ENCODE measurements at places on chromosomes 12 and 14. TPM values are rescaled to one million over a fixed set of nuclear protein-coding genes. Genes with fewer than 3 reads are reported as not detected.
A peak's percentile ranks its signal among the peaks of the same experiment; 100 is the strongest.

- H3K27me3 ChIP-seq = no peaks in the 10 kb centered on the region
- no peak overlapping the region for H3K27ac ChIP-seq
- no peaks in the 10 kb centered on the region for H3K36me3 ChIP-seq
- DNase-seq = no peak
- no peak overlapping the region for H3K4me3 ChIP-seq
Measured at GRCh38 chr14:89128311-89129026, 288.6 kb downstream of the FOXN3 start.

DNA sequence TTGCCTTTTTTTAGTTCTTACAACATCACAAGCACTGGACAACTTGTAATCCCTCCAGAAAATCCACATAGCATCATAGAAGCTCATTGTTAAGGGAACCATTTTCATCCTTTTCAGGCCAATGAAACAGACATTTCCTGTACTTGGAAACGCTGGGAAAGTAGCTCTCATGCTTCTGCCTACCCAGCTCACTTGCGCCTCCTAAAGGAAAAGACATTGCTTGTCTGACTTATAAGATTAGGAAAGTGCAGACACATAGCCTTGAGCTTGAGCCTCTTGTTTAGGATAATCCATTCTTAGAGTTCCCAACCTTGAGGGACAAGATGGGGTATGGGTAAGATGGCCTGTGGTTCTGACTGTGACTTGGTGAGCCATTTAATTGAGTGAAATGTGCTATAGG lies 589.5 kb downstream of the NOVA1 start:
- DNase-seq = no peak
- no peaks in the 10 kb centered on the region for H3K36me3 ChIP-seq

DNA sequence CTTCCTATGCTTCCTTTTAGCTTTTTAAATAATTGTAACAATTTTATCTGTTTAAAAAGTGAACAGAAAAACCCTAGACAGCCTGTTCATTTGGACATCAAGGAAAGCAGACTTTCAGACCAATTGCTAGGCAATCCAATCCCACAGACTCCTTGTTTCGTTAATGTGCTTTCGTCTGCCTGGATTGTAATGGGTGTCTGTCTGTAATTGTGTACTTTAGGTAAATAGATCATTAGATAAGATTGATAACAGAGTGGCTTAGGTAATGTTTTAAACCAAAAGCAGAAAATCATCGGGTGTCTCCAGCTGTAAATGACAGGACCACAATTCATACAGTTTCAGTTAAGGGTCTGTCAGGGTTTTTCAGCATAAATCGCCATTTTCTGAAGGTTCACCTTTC lies 19.6 kb downstream of the CCDC60 start:
- peaks cover 40% of the 10 kb centered on the region for H3K36me3 ChIP-seq
- peaks cover 7% of the 10 kb centered on the region for H3K27me3 ChIP-seq
- H3K4me1 ChIP-seq = peaks cover 3% of the 10 kb centered on the region
- H3K4me3 ChIP-seq = peak overlapping the region; percentile 12

DNA sequence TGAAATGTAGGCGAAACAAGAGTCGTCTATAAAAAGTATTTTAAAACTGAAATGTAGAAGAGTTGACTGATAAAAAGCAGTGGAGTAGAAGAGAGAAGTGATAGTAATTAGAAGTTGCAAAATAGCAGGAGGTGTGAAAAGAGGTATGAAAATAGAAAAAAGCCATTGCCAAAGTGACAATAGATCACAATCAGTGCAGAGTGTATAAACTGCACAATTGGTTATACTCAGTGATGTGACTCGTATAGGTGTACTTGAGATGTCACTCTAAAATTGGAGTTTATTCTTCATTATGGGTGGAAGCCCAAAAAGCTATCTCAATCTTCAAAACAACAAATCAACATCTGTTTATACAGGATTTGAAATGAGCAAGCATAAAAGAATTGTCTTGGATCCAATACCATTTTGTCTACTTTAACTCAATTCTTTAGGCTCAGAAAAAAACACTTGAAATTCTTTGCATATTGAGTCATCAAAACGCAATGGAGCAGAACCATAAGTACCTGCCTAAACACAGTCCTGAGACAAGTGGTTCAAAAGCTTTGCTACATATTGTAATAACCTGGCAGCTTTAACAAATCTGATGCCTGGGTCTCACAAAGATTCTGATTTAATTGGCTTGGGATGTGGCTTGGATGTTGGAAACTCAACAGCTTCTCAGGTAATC lies 8.8 kb downstream of the IKBIP start:
- no peaks in the 10 kb centered on the region for H3K36me3 ChIP-seq
- H3K27ac ChIP-seq = no peak overlapping the region
- H3K4me3 ChIP-seq = no peak overlapping the region
- DNase-seq = no peak
- no peaks in the 10 kb centered on the region for H3K4me1 ChIP-seq
- H3K27me3 ChIP-seq = peaks cover 1% of the 10 kb centered on the region

The MMP17 gene
- 65.8 TPM for total RNA-seq

The TDG gene
- total RNA-seq = 56.8 TPM

The CFAP251 gene
- 2.8 TPM for total RNA-seq

The DNAI7 gene
- 0.76 TPM for total RNA-seq

GRCh38 chr14:55328317-55328716 lies 57.1 kb downstream of the FBXO34 start:
- peaks cover 8% of the 10 kb centered on the region for H3K4me1 ChIP-seq
- DNase-seq = no peak
- H3K27ac ChIP-seq = no peak overlapping the region

The ATL1 gene
- 44.0 TPM for total RNA-seq

The CMA1 gene
- total RNA-seq = not detected

GRCh38 chr12:10226086-10226485 lies 13.4 kb downstream of the GABARAPL1 start:
- no peak for DNase-seq
- H3K4me1 ChIP-seq = peaks cover 2% of the 10 kb centered on the region
- peaks cover 2% of the 10 kb centered on the region for H3K27me3 ChIP-seq
- H3K4me3 ChIP-seq = no peak overlapping the region

DNA sequence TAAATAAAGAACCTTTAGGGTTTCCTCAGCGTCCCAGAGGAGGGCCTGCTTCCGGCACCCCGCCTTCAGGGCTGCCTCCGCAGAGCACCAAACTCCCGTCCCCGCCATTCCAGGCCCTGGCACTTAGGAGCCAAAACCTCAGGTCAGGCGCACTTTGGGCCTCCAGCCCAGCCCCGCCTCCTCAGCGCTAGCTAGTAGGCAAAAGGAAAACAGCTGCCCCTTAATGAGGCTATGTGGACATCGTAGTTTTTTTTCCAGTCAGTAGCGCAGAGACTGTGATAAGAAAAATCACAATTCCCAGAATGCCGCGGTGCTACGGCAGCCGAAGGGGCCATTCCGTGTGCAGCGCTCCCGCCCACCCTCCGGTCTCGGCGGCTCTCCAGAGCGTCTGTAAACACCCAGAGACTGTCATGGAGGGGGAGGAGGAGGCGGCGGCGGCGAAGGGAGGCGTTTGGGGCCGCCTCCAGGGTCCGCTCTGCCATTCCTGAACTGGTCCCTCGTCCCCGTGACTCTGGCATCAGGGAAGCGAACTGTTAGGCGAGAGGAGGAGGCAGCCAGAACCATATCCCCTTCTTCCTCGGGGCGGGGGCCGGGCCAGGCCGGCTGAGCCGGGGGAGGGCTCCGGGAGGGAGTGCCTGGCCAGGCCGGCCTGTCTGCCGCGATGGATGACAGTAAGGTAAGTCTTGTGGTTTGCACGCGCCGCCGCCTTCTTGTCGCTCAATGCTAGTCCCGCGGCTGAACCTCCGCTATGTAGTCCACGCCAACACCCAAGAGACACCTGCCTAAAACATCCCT lies at the start of gene CREBL2:
TSS of gene CREBL2 (plus strand) at position 365 of the 795 bp plus-strand sequence. CDS start at position 662, 297 bp downstream.
- peak; percentile 88 for DNase-seq
- peak within 1 kb of the TSS; percentile 94 for H3K27ac ChIP-seq
- H3K4me1 ChIP-seq = peaks cover 22% of the 10 kb centered on the region
- peak within 1 kb of the TSS; percentile 88 for H3K4me3 ChIP-seq

- DNase-seq = no peak
- no peaks in the 10 kb centered on the region for H3K27me3 ChIP-seq
- no peaks in the 10 kb centered on the region for H3K4me1 ChIP-seq
- no peaks in the 10 kb centered on the region for H3K36me3 ChIP-seq
- H3K4me3 ChIP-seq = no peak overlapping the region
Measured at GRCh38 chr12:43425361-43425760, 126.6 kb downstream of the ADAMTS20 start.

DNA sequence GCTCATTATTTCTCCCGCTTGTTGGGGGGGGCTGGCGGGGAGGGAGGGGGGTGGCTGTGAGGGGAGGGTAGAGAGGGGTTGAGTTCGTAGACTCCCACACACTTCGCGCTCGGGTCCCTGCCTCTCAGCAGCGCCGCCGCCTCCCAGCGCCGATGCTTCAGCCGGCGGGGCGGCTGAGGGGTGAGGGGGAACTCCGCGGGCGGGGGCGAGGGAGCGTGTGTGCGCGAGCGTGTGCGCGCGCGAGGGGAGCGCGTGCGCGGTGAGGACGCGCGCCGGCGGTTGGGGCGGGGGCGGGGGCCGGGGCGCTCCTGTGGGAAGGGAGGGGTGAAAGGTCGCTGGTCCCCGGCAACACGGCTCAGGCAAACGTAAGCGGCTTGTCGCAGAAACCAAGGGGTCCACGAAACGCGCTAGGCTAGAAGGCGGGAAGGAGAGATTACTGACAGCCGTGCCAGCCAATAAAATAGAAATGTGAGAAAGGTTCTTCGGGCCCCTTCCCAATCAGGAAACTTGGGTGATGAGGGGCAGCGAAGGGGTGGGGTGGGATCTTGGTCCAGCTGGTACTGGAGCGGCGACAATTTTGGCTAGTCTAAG lies 343 bp upstream of the NOVA1 start:
- peaks cover 19% of the 10 kb centered on the region for H3K4me1 ChIP-seq
- DNase-seq = peak; percentile 90
- H3K27ac ChIP-seq = peak overlapping the region; percentile 84
- no peaks in the 10 kb centered on the region for H3K36me3 ChIP-seq

The TEX52 gene
- total RNA-seq = not detected

The PTPRB gene
- total RNA-seq = 0.17 TPM

DNA sequence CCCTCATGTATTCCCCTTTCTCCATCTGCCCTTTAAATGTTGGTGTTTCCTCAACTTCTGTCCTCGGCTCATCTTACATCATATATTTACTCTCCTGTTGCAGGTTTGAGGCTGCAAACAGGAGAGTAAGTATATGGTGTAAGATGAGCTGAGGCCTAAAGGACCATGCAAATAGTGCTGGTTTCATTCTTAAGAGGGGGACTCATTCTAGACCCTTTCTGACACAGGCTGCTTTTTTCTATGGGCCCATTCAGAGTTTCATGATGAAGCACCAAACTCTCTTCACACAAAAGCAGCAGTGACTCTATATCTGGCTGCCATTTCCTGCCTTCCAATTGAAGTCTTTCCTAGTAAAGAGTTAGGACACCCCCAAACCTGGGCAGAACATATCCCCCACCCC lies 218.5 kb downstream of the PHLDA1 start:
- peaks cover 40% of the 10 kb centered on the region for H3K4me1 ChIP-seq
- H3K36me3 ChIP-seq = peaks cover 5% of the 10 kb centered on the region
- peaks cover 3% of the 10 kb centered on the region for H3K27me3 ChIP-seq
- DNase-seq = no peak

DNA sequence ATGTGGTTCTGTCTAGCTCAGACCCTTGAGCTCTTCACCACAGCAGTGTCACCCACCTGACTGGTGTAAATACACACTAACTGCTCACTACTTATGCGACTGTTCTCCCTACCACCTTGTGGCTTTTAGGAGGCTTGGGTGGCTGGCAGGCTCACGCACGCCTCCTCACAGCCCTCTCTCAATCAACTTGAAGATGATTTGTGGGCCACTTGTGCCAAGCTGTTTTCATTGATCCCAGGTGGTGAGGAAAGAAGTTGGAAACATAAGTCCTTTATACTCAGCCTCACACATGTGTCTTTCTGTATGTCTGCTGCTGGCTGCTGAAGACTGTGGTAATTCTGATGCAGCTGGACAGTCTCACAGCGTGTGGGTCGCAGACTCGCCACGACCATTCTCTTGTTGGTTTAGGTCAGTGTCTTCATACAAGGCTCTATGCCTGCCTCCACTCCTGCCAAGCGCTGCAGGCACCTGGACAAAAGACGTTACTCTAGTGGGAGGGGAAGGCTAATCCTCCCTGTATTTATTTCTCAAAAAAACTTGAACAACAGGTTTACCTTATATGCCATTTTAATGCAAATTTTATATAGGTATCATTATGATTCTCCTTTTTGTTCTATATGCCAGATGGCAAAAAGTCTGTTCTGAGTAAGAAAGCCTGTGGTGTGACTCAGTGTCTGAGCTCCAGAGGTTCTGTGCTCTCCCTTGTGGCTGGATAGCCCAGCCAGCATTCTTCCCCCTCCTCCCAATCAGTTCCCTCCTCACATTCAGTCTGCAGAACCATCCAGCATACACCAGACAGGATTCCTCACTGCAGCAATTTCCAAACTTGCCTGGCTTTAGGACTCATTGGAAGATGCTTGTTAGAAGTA lies 115.6 kb downstream of the DIP2B start:
- H3K4me3 ChIP-seq = no peak overlapping the region
- no peak for DNase-seq
- H3K27ac ChIP-seq = peak overlapping the region; percentile 85
- H3K4me1 ChIP-seq = peaks cover 31% of the 10 kb centered on the region
- no peaks in the 10 kb centered on the region for H3K36me3 ChIP-seq
- H3K27me3 ChIP-seq = no peaks in the 10 kb centered on the region

- peak overlapping the region; percentile 99 for H3K27ac ChIP-seq
- peaks cover 44% of the 10 kb centered on the region for H3K27me3 ChIP-seq
- peak overlapping the region; percentile 95 for H3K4me3 ChIP-seq
Measured at GRCh38 chr12:6765048-6765633, 1.0 kb upstream of the PTMS start.

DNA sequence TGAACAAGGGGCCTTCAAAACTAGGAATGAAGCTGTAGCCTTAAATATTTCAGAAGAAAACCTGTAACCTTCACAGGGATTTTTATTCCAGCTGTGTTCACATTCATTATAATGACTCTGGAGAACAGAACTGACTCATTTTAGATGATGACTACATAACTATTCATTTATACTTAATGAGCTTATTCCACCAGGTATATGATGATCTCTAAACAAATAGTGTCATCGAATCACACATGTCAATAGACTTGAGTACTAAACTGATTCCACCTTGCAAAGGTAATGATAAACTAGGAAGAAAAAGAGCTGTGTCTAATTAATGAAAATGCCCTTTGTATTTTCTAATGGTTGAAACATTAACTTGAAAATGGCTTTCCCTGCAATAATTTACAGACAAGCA lies 433.2 kb downstream of the PDZRN4 start:
- H3K27me3 ChIP-seq = peaks cover 3% of the 10 kb centered on the region
- H3K27ac ChIP-seq = no peak overlapping the region
- peaks cover 3% of the 10 kb centered on the region for H3K4me1 ChIP-seq
- no peak overlapping the region for H3K4me3 ChIP-seq

Measured in glutamatergic neuron (in vitro differentiated cells).